ENCODE measurements at places on chromosomes 5 and 9. TPM values are rescaled to one million over a fixed set of nuclear protein-coding genes. Genes with fewer than 3 reads are reported as not detected.
A peak's percentile ranks its signal among the peaks of the same experiment; 100 is the strongest.

GRCh38 chr5:4983701-4984100 is 156.4 kb upstream of the ADAMTS16 start:
- DNase-seq, result no peak

DNA sequence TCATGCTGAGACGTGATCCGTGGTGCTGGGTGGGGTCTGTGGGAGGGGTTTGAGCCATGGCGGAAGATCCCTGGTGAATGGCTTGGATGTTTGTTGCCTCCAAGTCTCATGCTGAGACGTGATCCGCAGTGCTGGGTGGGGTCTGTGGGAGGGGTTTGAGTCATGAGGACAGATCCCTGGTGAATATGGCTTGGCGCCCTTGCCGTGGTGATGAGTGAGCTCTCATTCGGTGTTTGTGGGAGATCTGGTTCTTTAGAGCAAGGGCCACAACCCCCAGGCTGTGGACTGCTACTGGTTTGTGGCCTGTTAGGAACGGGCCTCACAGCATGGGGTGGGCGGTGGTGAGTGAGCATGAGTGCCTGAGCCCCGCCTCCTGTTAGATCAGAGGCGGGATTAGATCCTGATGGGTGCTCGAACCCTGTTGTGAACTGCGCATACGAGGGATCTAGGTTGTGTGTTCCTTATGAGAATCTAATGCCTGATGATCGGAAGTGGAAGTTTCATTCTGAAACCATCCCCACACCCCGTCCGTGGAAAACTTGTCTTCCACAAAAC is 31.2 kb downstream of the NKD2 start:
- DNase-seq, result no peak

DNA sequence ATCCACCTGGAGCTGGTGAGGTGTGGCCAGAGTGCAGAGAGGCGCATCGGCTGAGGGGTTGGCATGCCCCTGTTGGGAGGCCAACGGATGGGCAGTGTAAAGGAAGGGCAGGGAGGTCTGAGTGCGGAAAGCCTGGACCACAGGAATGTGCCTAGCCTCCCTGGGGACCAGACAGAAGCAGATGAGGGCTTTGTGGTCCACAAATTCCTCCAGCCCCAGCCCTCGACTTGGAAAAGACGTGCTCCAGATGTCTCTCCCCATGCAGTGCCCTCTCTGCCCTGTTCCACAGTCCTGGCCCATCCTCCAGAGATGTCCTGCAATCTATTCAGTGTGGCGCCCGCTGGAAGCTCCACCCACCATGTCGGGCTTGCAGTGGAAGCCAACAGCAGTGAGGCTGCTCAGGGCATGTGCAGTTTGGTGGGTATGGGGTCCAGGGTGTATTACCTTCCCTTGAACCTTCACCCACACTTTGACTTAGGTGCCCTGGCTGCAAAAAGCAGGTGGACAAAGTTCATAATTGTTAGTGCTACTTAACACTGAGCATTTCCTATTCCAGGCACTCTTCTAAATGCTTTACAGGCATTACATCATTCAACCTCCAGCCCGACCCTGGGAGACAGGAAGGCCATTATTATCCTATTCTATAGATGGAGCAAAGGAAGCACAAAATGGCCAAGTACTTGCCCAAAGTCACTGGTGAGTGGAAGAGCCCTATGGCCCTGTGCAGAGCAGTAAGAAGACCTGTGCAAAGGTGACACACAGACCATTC is 120.2 kb upstream of the SLC25A48 start:
- DNase-seq, result no peak

- no peak for DNase-seq
Observed at GRCh38 chr9:134784577-134785305, 95.9 kb upstream of the FCN2 start.

- DNase-seq, result no peak
Observed at GRCh38 chr5:10335711-10336470, 17.6 kb upstream of the MARCHF6 start.

DNA sequence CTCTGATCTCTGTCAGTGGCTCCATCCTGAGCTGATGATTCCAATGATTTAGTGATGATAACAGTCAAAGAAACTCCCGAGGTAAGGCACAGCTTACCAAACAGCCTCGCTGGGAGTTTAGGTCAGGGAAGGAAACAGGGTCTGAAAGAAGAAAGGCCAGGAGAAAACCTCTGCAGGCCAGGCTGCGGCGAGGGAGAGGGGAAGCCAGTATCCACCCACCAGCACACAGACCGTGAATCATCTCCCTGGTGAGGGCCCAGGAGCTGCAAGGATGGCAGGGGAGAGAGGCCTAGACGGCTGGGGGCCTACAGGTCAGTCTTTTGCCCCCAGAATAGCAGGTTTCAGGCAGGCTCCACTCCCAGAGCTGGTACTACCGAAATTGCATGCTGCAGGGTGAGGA is 590.5 kb downstream of the CCDC171 start:
- no peak for DNase-seq

GRCh38 chr9:1718836-1719235 is 296.3 kb upstream of the SMARCA2 start:
- DNase-seq, result no peak

GRCh38 chr5:132381614-132382013 is 12.1 kb downstream of the SLC22A5 start:
- no peak for DNase-seq

- no peak for DNase-seq
Observed at GRCh38 chr9:83572524-83572923, 34.3 kb upstream of the FRMD3 start.

DNA sequence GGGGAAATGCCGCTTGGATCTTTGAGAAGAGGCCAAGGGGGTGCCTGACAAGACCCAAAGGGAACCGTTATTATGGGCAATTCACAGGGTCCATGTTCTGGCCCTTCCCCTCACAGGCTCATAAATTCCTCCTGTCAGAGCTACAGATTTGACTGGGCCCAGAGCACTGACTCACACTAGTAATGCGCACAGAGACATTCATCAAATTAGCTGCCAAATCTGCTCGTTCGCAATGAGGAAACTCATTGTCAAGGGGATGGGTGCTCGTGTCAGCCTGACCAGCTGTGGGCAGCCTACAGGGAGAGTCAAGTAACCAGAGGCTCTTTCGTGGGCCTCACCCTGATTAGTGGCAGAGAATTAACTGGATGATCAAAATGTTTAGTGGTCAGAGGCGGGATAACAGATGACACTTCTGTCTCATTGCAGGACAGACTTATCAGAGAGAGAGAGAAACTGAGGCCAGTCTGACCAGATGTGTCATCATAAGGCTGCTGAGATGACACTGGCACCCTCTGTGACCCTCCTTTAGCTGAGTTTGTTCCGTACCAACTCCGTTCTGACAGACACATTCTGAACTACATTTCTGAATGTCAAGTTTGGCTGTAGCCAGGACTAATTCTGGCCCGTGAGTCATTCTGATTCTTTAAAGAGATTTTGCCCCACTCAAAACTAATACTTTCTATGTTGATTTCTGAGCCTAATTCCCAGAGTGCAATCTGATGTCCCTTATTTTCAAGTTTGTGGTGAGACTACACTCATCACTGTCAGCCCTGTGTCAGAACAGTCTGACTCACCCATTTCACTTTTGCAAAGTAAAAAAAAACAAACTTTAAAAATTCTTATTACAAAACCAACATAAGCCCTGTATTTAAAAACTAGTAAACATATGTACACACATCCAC is 377.1 kb downstream of the ACTL7B start:
- DNase-seq, result no peak

GRCh38 chr9:133975511-133975910 is 16.6 kb downstream of the VAV2 start:
- DNase-seq, result no peak

DNA sequence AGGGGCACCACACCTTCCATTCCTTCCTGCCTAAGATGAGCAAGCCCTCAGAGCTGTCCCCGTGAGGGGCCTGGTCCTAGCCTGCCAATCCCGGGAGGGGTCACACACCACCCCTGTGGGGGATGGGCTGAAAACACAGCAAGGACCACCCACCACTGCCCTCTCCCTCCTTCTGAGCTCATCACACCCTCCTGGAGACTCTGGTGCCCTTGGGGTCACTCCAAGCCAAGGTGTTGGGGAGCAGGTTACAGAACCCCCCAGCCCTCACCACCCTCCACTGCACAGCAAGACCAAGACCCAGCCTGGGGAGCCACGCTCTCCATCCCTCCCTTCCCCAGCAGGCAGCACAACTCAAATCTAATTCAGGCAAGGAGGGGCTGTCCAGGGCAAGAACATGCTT is 60.5 kb upstream of the PPP1R26 start:
- DNase-seq, result no peak

DNA sequence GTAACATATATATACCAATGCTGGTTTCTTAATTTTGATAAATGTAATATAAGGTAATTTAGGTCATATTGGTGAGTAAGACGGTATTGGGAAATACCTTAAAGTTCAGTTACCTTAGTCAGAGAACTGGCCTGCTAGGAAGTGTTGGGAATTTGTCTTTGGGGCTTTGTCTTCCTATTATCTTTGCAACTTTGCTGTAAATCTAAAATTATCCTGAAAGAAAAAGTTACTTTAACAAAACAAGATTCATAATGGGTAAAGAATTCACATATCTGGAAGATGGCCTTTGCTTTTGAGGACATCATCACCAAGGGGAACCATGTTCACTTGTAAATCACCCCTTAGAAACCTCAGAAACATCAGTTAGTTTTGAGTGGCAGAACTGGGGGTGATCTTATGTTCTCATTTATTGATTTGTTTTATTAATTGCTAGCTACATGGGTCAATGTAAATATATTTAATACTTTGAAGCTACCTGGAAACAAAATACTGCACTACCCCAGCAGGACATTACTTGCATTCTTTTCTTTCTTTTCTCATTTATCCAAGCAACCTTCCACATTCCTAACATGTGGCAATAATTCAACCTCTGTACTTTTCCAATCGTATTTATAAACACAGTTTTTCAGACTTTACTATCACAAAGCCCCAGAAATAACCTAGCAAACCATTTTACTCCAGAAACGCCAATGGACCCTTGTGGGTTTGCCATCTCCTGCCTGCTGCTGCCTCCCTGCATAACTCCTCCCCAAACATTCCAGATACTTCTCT is 41.4 kb downstream of the GLIS3 start:
- DNase-seq, result no peak

DNA sequence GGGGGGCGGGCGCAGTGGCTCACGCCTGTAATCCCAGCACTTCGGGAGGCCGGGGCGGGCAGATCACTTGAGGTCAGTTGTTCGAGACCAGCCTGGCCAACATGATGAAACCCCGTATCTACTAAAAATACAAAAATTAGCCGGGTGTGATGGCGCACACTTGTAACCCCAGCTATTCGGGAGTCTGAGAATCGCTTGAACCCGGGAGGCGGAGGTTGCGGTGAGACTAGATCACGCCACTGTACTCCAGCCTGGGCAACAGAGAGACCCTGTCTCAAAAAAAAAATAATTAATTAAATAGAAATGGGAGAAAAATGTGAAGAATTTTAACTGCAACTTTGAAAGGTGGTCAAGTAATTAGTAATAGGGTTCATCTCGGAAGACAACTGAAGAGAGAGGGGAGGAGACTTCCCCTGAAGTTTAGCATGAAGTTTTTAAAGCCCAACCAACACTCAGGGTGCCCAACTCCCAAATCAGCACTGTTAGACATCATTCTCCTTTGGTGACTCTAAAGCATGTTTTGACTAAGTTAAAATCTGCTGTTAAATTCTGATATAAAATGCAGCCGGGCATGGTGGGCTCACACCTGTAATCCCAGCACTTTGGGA is 1.4 kb upstream of the CSNK1A1 start:
- DNase-seq, result no peak

GRCh38 chr5:111347021-111347420 is 122.8 kb downstream of the CAMK4 start:
- no peak for DNase-seq

- no peak for DNase-seq
Observed at GRCh38 chr5:150780187-150780692, 1.7 kb downstream of the SMIM3 start.

DNA sequence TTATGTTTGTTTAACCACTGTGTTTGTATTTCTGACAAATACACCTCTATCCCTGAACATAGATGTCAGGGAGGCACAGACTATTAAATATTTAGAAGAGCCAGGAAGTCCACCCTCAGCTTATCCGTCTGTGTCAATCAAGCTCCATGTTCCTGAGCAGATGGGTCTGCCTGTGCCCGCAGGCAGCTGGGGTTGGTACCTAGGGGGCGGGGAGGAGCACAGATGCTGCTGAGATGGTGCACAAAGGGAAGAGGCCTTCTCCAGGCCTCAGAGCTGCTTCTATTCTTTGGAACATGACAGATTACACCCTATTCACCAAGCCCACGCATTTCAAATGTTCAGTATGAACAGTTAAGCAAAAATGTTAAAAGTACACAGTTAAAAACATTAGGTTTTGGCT is 142.1 kb downstream of the EPB41L4A start:
- no peak for DNase-seq

DNA sequence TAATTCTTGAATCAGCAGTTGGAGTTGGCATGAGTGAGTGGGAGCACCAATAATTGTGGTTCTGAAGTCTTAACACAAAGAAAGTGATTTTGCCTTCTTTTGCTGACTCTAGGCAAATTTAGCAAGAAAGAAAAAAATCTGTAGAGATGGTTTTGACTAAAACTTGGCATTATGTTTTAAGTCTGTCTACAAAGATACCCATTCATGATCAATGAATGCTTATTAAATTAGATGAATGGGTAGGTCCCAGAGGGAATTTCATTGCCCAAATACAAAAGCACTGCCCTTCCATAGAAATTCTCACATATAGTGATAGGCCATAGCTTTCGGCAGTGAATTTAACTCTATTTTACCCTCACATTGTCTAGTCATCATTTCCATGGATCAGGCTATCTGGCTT is 428.6 kb upstream of the ADAMTSL1 start:
- DNase-seq, result no peak

DNA sequence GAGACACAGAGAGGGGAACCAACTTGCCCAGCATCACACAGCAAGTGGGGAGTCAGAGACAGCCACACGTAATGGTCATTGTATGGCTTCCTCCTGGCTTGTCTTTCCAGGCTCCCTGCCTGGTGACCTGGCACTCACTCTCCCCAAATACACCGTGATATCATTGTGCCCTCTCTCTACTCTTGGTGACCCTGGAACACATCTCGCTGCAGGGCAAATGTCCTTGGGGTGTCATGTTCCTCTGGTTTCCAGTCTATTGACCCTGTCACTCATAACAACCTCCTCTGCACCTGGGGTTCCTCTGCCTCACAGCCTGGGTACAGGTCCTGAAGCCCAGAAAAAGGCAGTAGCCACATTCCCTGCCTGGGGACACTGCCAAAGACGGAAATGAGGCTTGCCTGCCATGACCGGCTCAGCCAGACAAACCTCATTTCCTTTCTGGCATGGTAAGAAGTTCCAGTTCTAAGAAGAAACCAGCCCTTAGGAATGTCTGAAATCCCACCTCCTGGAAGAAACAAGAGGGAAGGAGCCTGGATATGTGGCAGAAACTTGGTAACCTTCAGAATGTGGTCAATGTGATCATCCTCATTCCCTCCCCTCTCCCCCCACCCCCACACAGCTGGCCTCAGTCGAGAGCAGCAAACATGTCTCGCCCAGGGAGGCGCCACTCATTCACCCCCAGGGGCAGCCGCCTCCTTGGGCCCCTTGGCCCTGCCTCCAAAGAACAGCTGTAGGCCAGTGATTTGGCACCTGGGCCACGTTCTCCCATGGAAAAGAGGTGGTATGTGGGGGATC is 30.6 kb upstream of the SMU1 start:
- DNase-seq, result no peak

- DNase-seq, result peak; percentile 10
Observed at GRCh38 chr5:159262472-159262858, 625 bp upstream of the UBLCP1 start.

The PTGDS gene
- total RNA-seq, result not detected

The RELL2 gene
- 13.6 TPM for total RNA-seq

The SLU7 gene
- total RNA-seq, result 53.1 TPM

The PNPLA7 gene
- 1.8 TPM for total RNA-seq

The SLC6A19 gene
- total RNA-seq, result 0.29 TPM

The HEMGN gene
- total RNA-seq, result not detected

The GPR150 gene
- 0.21 TPM for total RNA-seq

The CCNJL gene
- 16.5 TPM for total RNA-seq
